ENCODE measurements at places on chromosomes 1 and 21.

DNA sequence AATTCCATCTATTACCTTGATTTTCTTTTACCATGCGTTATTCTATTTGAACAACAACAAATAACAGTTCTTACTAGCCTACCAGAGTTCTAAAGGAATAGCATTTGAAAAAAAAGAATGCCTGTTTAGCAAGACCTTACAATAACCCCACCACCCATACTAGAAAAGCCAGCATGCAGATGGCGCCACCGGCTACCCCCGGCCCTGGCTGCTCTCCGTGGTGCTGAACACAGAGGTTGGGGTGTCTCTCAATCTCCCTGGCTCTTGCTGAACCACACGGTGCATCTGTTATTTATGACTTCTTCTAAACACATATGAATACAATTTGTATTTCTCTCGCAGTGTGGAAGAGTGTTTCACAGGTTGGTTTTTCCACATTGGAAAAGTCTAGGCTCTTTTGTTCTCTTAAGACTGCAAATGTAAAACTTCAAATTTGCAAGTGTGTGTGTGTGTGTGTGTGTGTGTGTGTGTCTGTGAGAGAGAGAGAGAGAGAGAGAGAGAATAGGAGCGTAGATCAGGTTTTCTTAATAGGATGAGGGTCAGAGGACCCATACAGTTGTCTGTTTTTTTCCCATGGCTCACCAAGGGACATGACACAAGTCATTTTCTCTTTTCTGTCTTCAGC is 13.6 kb downstream of the GRIK3 start:
- no peak for DNase-seq

- DNase-seq: no peak
These were observed 5.6 kb downstream of the C1orf35 start for GRCh38 chr1:228097333-228098081.

- DNase-seq: no peak
These were observed 6.2 kb downstream of the ADSS2 start for GRCh38 chr1:244445320-244446181.

- no peak for DNase-seq
These were observed 5.0 kb downstream of the SUCO start for GRCh38 chr1:172537827-172538391.

DNA sequence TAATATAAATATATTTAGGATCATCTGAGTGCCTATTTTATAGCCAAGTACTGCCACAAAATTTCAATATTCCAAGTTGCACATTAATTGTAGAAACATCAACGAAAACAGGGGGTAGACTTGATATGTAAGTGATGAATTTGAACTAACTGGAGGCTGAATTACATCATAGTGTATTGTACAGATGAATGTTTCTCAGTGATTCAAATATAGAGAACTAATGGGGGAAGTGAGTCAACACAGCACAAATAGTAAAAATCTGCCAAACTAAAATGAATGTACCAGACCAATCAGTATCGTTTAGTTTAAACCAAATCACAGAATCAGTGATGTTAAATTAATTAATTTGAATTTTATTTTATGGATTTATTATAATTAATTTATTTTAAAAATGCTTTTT is 42.8 kb downstream of the RTCA start:
- no peak for DNase-seq

- DNase-seq: no peak
These were observed 326 bp downstream of the BRWD1 start for GRCh38 chr21:39313042-39313570.

- no peak for DNase-seq
These were observed 6.4 kb downstream of the TRIM63 start for GRCh38 chr1:26060832-26061574.
